ENCODE measurements at places on chromosomes 13 and 19.

GRCh38 chr13:48319531-48320398 lies 16.2 kb downstream of the RB1 start:
- DNase-seq = no peak

GRCh38 chr19:709965-710571 lies 1.3 kb downstream of the PALM start:
- no peak for DNase-seq

GRCh38 chr19:35347171-35347929 lies at the start of gene FFAR1:
TSS of gene FFAR1 (plus strand) at chr19:35347902. CDS start at chr19:35351552, 3,650 bp downstream.
- DNase-seq = no peak

GRCh38 chr13:40993987-40994386 lies 25.1 kb downstream of the ELF1 start:
- DNase-seq = no peak

DNA sequence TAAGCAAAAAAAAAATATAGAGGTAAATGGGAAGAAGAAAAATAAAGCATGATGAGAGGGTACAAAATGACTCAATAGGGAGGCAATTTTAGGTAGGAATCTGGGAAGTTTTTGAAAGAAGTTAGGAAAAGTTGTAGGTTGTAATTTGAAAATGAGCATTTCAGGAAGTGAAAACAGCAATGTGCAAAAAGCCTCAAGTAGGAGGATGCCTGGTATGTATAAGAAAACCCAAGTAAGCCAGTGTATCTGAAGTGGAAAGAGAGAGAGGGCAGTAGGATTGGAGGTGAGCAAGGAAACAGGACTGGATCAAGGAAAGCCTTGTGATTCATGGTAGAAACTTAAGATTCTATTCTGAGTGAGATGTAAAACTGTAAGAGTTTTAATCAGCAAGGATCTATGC lies 121.6 kb upstream of the SPRY2 start:
- DNase-seq = no peak

GRCh38 chr19:9709305-9709704 lies 34.4 kb upstream of the ZNF562 start:
- no peak for DNase-seq

DNA sequence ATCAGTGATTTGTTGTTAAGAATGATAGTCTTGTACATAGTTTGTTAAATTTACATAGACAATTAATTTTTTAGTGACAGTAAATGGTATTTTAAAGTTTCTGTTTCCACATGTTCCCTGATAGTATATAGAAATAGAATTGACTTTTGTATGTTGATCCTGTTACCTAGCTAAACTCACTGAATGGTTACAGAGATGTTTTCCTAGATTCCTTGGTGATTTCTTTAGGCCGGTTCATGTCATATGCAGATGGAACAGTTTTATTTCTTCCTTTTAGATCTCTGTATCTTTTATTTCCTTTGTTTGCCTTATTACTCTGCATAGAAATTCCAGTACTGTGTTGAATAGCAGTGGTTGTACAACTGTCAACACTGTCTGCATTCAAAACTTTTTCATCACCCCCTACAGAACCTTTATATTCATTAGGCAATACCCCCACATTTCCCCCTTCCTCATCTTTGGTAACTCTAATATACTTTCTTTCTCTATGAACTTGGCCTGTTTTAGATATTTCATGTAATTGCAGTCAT lies 86.3 kb downstream of the NBEA start:
- DNase-seq = no peak

GRCh38 chr13:85879014-85879413 lies 79.8 kb upstream of the SLITRK6 start:
- no peak for DNase-seq

GRCh38 chr13:33284916-33285315 lies 639 bp downstream of the STARD13 start:
- no peak for DNase-seq

DNA sequence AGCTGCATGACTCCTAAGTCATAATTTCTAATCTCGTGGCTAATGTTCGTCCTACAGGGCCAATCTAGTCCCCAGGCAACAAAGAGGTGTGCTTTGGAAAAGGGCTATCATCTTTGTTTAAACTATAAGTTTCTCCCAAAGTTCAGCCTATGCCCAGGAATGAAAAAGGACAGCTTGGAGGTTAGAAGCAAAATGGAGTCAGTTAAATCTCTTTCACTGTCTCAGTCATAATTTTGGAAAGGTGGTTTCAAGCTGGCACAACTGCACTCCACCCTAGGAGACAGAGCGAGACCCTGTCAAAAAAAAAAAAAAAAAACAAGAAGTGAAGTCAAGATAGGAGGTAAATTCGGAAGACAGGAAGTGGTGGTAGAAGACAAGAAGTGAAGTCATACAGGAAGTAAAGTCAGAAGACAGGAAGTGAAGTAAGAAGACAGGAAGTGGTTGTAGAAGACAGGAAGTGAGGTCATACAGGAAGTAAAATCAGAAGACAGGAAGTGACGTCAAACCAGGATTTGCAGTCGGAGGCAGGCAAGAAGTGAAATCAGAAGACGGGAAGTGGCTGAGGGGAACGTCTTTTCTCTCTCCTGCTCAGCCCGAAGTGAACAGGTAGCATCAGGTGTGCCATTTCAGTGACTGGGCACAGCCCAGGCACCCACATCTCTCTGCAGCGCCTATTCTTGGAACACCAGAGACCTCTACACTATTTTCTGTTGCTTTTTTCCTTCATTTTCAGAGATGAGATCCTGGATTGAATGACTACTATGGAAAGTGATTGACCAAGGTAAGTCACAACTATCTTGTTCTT lies 32.2 kb downstream of the GP6 start:
- no peak for DNase-seq

DNA sequence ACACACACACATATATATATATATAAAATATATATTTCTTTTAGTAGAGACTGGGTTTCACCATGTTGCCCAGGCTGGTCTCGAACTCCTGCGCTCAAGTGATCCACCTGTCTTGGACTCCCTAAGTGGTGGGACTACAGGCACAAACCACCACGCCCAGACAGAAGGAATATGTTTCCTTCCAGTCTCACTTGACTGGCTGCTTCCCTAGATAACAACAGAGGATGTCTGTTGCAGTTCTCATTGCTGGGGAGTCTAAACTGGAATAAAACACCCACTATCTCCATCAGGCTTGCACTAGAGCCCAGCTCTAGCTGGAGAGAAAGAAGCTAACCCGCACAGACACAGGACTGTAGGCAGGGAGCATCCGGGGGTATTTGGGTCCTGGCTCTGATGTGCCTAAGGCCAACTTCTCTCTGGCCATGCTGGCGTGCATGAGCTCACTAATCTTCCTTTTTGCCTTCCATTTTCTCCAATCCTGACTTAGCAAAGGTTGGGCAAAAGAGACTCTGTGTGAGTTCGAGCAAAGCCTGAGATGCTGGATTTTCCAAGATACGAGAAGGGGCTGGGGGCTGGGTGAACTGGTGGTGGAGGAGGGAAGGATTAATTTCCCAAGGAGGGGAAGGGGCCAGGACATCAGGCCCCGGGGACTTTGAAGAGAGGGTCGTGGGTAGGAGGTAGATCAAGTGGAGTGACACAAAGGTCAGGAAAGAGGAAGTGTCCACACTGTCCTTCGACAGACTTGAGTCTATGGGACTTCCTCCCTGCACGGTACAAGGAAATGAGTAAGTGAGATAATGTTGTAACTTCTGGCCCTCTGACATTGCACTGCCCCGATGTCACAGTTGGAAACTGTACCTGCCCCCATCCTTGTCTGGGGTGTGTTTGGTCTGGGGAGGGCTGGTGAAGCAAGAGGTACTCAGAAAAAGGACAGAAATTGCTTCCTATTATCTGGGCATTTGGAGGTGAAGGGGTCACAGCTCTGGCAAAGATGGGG lies 22.5 kb upstream of the ALOX5AP start:
- no peak for DNase-seq

DNA sequence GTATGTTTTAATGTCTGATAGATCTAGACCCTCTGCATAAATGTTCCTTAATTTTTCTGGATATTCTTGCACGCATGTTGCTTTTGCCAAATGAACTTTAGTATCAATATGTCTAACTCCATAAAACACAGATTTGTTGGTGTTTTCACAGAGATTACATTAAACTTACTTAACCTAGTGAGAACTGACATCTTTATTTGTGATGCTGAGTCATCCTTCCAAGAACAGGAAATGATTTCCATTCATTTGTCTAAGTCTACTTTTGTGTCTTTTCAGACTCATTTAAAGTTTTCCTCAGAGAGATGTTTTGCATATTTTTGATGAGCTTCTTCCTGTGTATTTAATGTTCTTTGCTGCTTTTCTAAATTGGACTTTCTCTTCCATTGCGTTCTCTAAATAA lies 184.0 kb downstream of the SLC7A1 start:
- no peak for DNase-seq

DNA sequence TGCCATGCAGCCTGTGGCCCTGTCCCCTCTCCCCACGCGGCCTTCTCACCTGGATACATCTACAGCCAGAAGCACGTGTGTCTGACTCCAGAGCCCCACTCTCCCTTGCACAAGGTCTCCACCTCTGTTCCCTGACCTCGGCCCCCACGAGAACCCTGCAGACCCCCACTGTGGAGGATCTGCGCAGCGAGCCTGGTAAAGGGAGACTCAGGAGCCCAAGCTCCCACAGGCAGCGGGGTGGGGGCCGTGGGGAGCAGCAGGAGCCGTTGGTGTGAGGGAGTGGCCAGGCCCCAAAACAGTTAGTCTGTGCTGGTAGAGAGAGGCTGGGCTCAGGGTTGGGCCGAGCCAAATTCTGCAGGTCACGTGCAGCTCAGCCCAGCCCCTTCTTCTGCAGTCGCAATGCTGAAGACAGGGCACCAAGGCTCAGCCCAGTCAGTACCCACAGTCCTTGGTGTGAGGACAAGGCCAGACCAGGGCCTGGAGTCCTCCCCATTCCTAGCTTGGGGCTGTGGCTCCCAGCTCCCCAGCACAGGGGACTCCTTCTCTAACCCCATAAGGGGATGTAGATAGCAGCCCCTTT lies 28.7 kb upstream of the SLC7A10 start:
- no peak for DNase-seq

DNA sequence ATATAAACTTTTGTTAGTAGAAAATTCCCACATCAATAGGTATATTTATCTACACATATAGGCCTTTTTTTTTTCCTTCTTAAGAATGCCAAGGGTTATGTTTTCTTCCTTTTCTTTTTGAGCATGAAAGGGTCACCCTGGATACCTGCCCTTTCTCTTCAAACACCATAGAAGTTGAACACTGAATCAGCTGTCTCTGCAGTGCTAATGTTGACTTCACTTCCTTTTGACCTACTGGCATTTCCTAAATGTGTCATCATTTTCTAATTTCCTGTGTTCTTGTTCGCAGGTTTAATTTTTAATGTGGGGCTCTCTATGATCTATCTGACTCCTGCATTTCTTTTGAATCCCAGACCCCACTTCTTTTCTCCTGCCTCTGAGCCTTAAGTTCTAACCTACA lies 532.0 kb downstream of the GPC6 start:
- no peak for DNase-seq

GRCh38 chr13:48401480-48401879 lies 11.4 kb downstream of the LPAR6 start:
- DNase-seq = no peak

DNA sequence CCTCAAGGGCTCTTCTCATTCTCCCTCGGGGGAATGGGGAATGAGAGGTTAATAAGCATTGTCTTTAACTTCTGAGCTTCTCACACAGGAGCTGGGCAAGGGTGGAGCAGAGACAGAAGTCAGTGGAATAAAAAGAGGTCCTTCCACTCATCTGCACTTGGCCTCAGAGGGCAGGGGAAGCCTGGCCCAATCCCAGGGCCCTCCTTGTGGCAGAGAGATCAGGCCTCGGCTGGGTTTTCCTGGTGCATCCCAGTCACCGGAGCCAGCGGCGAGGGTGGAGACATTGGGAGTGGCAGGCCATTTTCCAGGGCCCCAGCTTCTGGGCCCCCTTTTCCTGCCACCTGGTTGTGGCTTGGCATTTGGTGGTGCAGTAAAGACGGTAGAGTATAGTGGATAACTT lies 10.6 kb downstream of the CALM3 start:
- DNase-seq = no peak

DNA sequence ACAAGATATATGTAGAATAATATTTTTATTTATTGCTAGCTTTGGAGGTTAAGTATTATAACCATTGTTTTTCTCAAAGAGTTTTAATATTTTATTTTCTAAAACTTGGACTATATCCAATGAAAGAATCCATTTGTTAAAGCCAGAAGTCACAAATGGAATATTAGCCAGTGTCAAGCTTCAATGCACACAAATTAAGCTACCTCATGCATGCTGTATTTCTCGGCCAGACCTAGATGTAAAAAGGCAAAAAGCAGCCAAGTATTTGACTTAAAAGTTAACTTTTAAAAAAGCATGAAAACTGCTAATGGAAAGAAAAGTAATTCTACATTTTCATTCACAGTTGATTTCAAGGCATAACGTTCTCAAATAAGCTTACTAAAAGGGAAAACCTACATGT lies 160.0 kb upstream of the ATXN8OS start:
- DNase-seq = no peak

GRCh38 chr13:50829896-50830295 lies 13.6 kb downstream of the DLEU7 start:
- DNase-seq = no peak

- DNase-seq = no peak
These were observed 7.5 kb upstream of the OR10H5 start for GRCh38 chr19:15779756-15780476.

DNA sequence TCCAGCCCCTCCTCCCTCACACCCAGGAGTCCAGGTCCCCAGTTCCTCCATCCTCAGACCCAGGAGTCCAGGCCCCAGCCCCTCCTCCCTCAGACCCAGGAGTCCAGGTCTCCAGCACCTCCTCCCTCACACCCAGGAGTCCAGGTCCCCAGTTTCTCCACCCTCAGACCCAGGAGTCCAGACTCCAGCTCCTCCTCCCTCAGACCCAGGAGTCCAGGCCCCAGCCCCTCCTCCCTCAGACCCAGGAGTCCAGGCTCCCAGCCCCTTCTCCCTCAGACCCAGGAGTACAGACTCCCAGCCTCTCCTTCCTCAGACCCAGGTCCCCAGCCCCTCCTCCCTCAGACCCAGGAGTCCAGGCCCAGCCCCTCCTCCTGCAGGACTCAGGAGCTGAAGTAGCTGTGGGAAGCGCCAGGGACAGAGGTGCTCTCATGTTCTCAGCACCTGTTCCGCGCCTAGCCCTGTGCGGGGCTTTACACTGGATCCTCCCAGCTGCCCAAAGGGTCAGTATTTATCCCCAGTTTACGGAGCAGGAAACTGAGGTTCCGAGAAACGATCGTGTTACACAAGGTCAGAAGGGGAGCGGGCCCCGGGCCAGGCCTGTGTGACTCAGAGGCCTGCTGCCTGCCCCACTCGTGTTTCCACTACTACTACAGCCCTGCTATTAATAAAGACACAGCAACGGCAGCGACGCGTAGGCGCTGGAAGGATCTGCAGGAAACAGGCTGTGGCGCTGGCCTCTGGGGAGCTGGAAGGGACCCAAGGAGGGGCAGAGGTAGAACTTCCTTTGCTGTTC lies 1.7 kb upstream of the SBK3 start:
- no peak for DNase-seq

- DNase-seq = no peak
These were observed 3.7 kb downstream of the CALM3 start for GRCh38 chr19:46604781-46605355.

DNA sequence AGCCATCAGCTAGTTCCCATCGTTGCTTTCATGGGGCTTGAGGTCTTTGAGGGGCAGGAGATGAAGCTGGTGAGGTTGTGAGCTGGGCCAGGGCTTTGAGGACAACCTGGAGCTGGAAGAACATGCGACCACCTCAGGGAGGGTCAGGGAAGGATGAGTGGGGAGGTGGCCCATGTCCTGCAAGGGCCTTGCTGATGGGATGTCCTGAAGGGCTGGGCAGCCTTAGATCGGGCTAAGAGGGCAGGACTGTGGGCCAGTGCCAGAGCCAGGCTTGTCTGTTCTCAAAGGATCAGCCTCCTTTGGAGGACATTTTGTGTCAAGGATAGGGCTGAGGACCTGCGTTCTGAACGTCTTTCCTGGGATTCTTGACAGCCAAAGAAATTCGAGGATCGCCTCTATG lies 10.5 kb downstream of the CYTH2 start:
- DNase-seq = no peak

Measured in stimulated activated CD4-positive, alpha-beta T cell treated with anti-CD3 and anti-CD28 coated beads, Interleukin-1b, Interleukin-23, amount 100 ng/mL, for 1 hour (primary cell).